A549 treated with Hydrocortisone at 1 μM for 4 hours (cell line): ENCODE measurements at places on chromosomes 7 and 10. TPM values are rescaled to one million over a fixed set of nuclear protein-coding genes. Genes with fewer than 3 reads are reported as not detected.

GLRX3 gene
- 185 to 233 TPM (median 213 TPM) in 5 replicates for total RNA-seq

MOGAT3 gene
- not detected in 5 replicates for total RNA-seq

NT5C2 gene
- total RNA-seq, result 65.9 to 87.0 TPM (median 71.2 TPM) in 5 replicates

C10orf53 gene
- not detected in 5 replicates for total RNA-seq

MMRN2 gene
- total RNA-seq, result 1.0 to 1.2 TPM (median 1.1 TPM) in 5 replicates

CDHR1 gene
- total RNA-seq, result 0.02 to 0.12 TPM (median 0.09 TPM) in 5 replicates

ENO4 gene
- 0.13 to 0.96 TPM (median 0.36 TPM) in 5 replicates for total RNA-seq

PDIA4 gene
- 164 to 209 TPM (median 175 TPM) in 5 replicates for total RNA-seq

BUD31 gene
- total RNA-seq, result 117 to 155 TPM (median 139 TPM) in 5 replicates

MALRD1 gene
- total RNA-seq, result not detected in 5 replicates

CUZD1 gene
- 1.3 to 1.4 TPM (median 1.3 TPM) in 5 replicates for total RNA-seq

OSBPL3 gene
- total RNA-seq, result 11.2 to 16.1 TPM (median 13.9 TPM) in 5 replicates

PRF1 gene
- 0.03 TPM in 1 of 5 replicates, not detected in the others for total RNA-seq

NPY gene
- not detected in 5 replicates for total RNA-seq

ACSM6 gene
- not detected in 5 replicates for total RNA-seq

SUN3 gene
- total RNA-seq, result 0.09 to 0.32 TPM in 2 of 5 replicates, not detected in the others

SAMD9 gene
- total RNA-seq, result 2.3 to 5.1 TPM (median 3.9 TPM) in 5 replicates

ZNRF2 gene
- 4.7 to 6.4 TPM (median 5.5 TPM) in 5 replicates for total RNA-seq

TMEM196 gene
- total RNA-seq, result not detected in 5 replicates

CYP3A7 gene
- total RNA-seq, result not detected in 5 replicates

CALHM2 gene
- total RNA-seq, result 4.2 to 5.2 TPM (median 5.1 TPM) in 5 replicates

SPDYE8 gene
- total RNA-seq, result not detected in 5 replicates

PTPRE gene
- 3.5 to 6.0 TPM (median 5.6 TPM) in 5 replicates for total RNA-seq

CRHR2 gene
- 0.02 to 0.06 TPM (median 0.05 TPM) in 3 of 5 replicates, not detected in the others for total RNA-seq

HYAL4 gene
- total RNA-seq, result not detected in 5 replicates

DDX50 gene
- total RNA-seq, result 31.7 to 43.4 TPM (median 35.3 TPM) in 5 replicates

MLXIPL gene
- total RNA-seq, result 0.75 to 1.2 TPM (median 1.1 TPM) in 5 replicates

PTEN gene
- 37.8 to 58.7 TPM (median 42.7 TPM) in 5 replicates for total RNA-seq

GRID2IP gene
- 0.02 TPM in 1 of 5 replicates, not detected in the others for total RNA-seq

KIF5B gene
- total RNA-seq, result 48.2 to 87.6 TPM (median 65.8 TPM) in 5 replicates

ACHE gene
- total RNA-seq, result 2.4 to 3.2 TPM (median 3.0 TPM) in 5 replicates

EN2 gene
- total RNA-seq, result 0.68 to 0.97 TPM (median 0.83 TPM) in 5 replicates

LRRC61 gene
- 0.07 to 0.21 TPM (median 0.11 TPM) in 5 replicates for total RNA-seq

UMAD1 gene
- 8.9 to 10.4 TPM (median 10.0 TPM) in 5 replicates for total RNA-seq

ADRB1 gene
- 1.1 to 1.4 TPM (median 1.2 TPM) in 5 replicates for total RNA-seq

POLR2J2 gene
- total RNA-seq, result 0.12 to 0.61 TPM (median 0.24 TPM) in 5 replicates

LIPF gene
- total RNA-seq, result 0.06 TPM in 1 of 5 replicates, not detected in the others

BTBD16 gene
- total RNA-seq, result 0.44 to 0.62 TPM (median 0.55 TPM) in 5 replicates

COMTD1 gene
- 28.3 to 61.1 TPM (median 55.3 TPM) in 5 replicates for total RNA-seq
